ENCODE measurements at places on chromosomes 1 and 21.

- DNase-seq = no peak
Observed at GRCh38 chr1:40385437-40386358, 12.2 kb downstream of the SMAP2 start.

DNA sequence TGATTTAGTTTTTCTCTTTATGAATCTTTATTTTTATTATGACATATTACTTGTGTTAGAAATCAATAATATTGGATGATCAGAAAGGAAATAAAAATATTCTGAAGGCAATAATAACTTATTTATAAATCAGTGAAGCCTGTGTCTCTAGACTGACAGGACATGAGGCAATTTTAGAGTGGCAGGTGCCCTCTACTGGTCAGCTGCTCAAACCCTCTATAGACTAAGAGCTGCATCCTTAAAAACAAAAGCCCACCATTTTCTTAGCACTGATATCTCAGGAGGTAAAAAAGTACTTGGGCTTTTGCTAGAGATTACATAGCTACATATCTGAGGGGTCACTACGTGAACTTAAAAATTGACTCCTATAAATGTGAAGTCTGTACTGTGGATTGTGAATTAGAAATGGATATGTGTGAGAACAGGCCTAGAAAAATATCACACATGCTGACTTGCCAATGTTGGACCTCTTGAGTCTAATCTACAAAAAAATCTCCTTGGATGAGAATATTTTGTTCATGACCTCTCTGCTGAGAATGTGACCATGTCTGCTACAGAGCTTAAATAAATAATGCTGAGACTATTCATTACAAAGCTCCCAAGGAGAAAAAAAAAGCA lies 597.9 kb upstream of the ADAMTS5 start:
- DNase-seq = peak; percentile 64

- no peak for DNase-seq
Observed at GRCh38 chr1:181525104-181525721, 41.9 kb downstream of the CACNA1E start.

DNA sequence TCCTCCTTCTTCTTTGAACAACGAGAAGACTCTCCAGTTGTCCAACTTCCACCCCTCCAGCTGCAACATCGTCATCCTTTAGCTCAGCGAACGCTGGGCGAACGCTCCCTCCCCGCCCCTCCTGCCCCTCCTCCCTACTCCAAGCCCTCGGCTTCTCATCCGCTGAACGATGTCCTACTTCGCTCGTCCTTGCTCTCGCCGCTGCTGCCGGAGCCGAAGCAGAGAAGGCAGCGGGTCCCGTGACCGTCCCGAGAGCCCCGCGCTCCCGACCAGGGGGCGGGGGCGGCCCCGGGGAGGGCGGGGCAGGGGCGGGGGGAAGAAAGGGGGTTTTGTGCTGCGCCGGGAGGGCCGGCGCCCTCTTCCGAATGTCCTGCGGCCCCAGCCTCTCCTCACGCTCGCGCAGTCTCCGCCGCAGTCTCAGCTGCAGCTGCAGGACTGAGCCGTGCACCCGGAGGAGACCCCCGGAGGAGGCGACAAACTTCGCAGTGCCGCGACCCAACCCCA lies at the start of gene BCAN:
BCAN (plus strand) TSS at position 357 of the 504 bp plus-strand sequence. CDS start 3,938 bp downstream, outside the sequence.
- DNase-seq = no peak

DNA sequence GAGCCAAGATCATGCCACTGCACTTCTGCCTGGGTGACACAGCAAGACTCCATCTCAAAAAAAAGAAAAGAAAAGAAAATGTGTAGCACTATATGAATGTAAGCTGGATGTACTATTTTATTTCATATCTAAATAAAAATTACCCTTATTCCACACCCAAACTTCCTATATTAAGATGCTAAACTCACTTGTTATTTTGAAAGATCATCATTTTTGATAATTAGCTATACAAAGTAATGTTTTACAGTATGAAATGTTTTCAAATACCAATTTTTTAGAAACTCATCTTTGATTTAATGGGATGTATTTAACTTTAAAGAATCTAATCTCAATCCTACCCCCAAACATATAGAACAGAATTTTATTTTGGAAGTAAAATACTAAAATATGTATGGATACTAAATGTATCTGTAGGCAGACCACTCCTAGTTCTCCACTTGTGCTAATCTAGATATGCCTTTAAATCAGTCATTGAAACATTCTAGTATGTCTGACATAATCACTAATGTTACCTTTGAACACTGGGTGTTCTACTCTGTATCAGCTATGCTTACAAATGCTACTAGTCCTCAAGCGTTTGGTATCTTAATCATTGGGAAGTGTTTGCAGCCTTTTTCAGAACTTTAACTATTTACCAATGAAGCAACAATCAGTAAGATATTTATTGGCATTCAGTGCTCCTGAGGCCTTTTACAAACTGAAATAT lies 12.9 kb downstream of the MIER1 start:
- no peak for DNase-seq

GRCh38 chr1:197763307-197763706 lies 12.0 kb downstream of the DENND1B start:
- DNase-seq = no peak

GRCh38 chr1:234848972-234849649 lies 239.1 kb upstream of the IRF2BP2 start:
- peak; percentile 97 for DNase-seq

DNA sequence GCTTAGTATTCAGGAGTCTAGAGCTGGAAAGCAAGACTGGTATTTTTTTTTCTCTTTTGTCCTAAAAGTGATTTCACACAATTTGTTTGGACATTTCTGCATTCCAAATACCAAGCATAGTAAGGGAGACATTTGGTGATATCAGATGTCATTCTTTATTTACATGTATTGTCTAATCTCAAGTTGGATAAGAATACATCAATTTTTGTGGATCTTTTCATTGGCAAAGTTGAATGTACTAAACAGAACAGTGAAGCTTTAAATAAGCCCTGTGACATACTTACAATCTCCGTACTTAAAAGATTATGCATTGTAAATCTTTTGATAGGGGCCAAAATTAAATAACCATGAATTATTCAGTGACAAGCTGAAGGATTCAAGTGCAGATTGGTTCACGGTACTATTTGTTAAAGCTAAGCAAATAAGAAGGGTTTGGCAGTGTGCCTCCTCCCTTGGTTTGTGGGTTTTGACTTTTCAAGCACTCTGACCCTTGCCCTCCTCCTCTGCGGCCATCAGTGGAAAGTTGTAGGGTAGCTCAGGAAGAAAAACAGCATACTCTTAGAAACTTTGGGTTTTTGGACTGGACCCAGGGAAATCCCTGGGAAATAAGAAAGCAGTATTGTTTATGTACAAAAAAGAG lies 663.7 kb downstream of the ADGRL2 start:
- peak; percentile 59 for DNase-seq

DNA sequence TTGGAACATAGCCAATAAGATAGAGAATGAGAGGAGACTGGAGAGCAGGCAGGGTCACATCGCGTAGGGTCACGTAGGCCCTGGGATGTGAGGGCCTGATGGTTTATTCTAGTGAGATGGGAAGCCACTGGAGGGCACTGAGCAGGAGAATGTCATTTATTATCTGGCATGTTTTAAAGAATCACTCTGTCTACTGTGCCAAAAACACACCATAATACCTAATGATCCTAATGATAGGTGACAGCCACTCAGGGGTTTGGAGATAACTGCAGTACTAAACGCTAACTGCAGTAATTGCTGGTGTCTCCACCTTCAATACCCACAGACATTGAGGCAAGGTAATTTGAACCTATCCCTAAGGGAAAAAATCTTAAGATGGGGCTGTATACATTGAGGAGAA lies 185.4 kb downstream of the TTLL7 start:
- DNase-seq = no peak

DNA sequence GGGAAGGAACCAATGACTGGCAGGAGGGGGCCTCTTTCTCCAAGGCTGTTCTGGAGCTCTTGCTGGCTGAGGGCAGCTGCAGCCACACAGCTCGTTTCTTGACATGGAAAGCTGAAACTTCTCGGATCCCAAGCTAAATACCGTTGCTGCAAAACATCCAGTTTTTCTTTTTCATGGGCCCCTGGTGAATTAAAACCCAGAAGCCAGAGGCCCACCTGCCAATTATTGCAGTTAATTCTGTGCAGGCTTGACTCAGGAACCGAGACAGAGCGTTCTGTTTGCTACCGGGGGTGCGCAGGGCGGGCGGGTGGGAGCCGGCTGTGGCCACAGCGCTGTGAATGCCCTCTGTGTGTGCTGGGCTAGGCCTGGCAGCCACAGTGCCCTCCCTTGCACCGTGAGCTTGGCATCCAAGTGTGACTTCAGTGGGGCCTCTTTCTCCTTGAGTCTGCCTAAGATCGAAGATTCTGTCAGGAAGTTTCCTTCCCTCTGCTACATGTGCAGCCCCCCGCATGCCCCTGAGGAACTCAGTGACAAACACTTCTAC lies 19.9 kb upstream of the KCNE2 start:
- DNase-seq = no peak

GRCh38 chr1:116879478-116880133 lies 30.1 kb upstream of the PTGFRN start:
- DNase-seq = no peak

DNA sequence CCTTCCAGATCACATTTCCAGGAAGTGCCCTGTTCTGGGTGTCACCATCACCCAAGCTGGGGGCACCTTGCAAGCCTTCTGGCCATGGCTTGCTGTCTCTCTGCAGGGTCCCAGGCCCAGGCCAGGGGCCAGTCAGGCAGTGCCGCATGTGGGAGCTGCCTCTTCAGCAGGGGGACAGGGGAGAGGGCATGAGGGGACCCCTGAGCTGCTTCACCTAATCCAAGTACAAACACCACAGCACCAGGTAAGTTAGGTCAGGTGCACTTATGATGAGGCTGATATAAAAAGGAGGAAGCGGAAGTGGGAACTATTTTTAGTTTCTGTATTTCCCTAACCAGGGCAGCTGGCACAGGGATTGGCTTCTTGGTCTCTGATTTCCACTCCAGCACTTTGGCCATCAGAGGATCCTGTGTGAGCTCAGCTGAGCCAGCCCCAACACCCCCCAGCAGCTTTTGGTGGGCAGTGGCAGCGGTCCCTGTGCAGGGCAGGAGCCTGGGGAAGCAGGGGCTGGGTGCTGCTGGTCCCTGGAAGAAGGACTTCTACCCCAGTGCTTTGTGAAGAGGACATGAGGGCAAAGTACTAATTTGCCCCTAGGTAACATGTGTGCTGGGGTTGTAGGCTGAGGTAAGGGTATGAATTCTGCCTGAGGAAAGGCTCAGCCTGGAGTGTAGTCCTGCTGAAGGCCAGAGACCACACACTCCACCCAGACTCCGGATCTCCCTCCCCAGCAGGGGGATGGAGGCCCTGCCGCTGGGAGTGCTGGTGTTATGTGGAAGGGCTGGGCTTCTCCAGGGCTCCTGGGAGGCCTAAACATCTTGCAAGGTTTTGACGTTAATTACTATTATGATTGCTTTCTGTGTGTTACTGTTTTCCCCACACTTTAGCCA lies 3.3 kb upstream of the PCBP3 start:
- no peak for DNase-seq

- DNase-seq = no peak
Observed at GRCh38 chr1:42141978-42142377, 11.2 kb upstream of the GUCA2B start.

- DNase-seq = no peak
Observed at GRCh38 chr1:33848205-33848937, 15.5 kb upstream of the HMGB4 start.

DNA sequence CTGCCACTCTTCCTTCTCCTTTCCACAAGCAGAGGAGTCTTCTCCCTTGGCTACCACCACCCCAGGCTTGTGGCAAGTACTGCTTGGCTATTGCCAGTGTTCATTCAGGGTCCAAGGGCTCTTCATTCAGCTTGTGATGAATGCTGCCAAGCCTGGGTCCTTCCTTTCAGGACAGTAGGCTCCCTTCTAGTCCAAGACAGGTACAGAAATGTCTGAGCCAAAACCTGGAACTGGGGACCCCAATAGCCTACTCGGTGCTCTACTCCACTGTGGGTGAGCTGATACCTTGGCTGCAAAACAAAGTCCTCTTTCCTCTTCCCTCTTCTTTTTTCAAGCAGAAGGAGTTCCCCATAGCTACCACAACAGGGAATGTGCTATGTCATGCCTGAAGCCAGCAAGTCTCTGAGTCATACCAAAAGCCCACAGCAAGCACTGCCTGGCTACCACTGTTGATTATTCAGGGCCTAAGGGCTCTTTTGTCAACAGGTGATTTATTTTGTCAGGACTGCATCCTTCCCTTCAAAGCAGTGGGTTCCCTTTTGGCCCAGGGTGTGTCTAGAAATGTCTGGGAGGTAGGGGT lies 268.9 kb downstream of the HHAT start:
- peak; percentile 98 for DNase-seq

GRCh38 chr1:40901886-40902852 lies 40.0 kb upstream of the CITED4 start:
- DNase-seq = peak; percentile 95

- peak; percentile 44 for DNase-seq
Observed at GRCh38 chr1:179129702-179130473, 48.0 kb downstream of the TOR3A start.

DNA sequence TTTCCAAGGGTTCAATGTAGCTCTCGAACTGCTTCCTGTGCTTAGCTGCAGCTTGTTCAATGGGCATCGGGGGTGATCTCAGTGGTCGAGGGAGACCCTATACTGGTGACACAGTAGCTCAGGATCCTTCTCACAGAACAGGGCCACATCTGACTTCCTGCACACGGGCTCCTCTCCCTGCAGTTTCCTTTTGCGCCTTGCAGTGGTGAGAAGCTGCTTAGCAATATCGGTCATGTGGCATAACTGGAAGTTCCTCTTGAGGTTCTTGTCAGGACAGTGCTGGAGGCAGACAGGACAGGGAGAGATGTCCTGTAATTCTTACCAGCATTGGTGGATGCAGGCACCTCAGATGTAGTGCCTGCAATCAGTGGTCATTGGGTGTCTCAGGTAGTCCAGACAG lies 140.5 kb upstream of the MAP1LC3C start:
- no peak for DNase-seq

GRCh38 chr1:63010913-63011660 lies 227.2 kb downstream of the ATG4C start:
- peak; percentile 82 for DNase-seq

GRCh38 chr1:113874012-113874879 lies 2.7 kb upstream of the PTPN22 start:
- peak; percentile 88 for DNase-seq

GRCh38 chr1:245748240-245748639 lies 593.5 kb downstream of the KIF26B start:
- peak; percentile 56 for DNase-seq

- DNase-seq = no peak
Observed at GRCh38 chr21:45519182-45519581, 23.1 kb downstream of the SLC19A1 start.

- DNase-seq = peak; percentile 16
Observed at GRCh38 chr1:186272486-186272885, 102.6 kb downstream of the TPR start.

- DNase-seq = peak; percentile 28
Observed at GRCh38 chr1:193747579-193747978, 561.2 kb upstream of the B3GALT2 start.

- no peak for DNase-seq
Observed at GRCh38 chr1:39170731-39171667, 33.5 kb upstream of the MACF1 start.

DNA sequence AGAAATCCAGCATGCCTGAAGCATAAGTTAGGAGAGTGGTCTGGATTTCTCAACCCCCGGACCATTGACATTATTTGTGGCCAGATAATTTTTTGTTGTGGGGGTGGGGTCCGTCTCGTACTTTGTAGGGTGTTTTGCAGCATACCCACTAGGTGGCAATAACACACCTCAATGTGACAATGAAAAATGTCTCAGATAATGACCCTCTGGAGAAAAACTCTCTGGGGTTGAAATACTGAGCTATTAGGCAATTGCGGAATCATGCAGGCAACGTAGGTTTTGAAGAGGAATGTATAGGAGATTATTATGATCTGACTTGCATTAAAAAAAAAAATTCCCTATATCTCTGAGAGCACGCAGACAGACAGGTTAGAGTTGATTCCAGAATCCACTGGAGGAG lies 25.3 kb upstream of the RRP15 start:
- no peak for DNase-seq

All from renal cortical epithelial cell (primary cell).